NCI-H2107 (cell line): ENCODE measurements at places on chromosomes 12 and 14.

GRCh38 chr14:59017285-59017965 is 171.0 kb upstream of the DAAM1 start:
- no peak for DNase-seq

- DNase-seq, result no peak
These were observed at the start of gene NTN4 for GRCh38 chr12:95790033-95790916. Gene NTN4 (minus strand): TSS chr12:95790764. CDS start chr12:95790309, 455 bp downstream.

DNA sequence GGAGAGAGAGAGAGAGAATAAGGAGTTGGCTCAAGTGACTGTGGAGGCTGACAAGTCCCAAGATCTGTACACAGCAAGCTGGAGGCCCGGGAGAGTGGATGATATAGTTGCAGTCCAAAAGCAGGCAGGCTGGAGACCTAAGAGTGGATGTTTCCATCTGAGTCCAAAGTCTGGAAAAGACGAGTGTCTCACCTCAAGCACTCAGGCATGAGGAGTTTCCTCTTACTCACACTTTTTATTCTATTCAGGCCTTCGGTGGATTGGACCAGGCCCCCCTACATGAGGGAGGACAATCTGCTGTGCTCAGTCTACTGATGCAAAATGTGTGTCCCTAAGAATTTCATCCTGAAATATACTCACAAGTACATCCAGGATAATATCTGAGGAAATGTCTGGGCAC is 484.6 kb downstream of the VRK1 start:
- no peak for DNase-seq

DNA sequence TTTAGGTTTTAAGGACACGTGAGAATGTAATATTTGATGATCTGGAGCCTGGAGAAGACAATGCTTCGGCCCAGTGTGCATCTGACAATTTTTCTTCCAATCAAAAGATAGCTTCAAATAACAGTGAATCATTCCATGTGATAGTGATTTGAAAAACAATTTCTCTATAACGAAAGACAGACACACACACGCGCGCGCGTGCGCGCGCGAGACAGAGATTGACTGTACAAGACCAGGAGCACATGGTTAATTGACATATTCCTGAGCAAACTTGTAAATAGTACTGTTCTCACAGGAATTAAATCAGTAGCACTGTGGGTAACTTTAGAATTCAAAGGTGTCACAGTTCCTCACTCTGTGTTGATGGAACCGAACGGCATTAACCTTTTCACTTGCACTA is 287.5 kb upstream of the LMO3 start:
- DNase-seq, result no peak
